Stimulated activated CD4-positive, alpha-beta T cell treated with anti-CD3 and anti-CD28 coated beads, Interleukin-15, amount 100 ng/mL, for 1 hour (primary cell): ENCODE measurements at places on chromosomes 11 and 22.

DNA sequence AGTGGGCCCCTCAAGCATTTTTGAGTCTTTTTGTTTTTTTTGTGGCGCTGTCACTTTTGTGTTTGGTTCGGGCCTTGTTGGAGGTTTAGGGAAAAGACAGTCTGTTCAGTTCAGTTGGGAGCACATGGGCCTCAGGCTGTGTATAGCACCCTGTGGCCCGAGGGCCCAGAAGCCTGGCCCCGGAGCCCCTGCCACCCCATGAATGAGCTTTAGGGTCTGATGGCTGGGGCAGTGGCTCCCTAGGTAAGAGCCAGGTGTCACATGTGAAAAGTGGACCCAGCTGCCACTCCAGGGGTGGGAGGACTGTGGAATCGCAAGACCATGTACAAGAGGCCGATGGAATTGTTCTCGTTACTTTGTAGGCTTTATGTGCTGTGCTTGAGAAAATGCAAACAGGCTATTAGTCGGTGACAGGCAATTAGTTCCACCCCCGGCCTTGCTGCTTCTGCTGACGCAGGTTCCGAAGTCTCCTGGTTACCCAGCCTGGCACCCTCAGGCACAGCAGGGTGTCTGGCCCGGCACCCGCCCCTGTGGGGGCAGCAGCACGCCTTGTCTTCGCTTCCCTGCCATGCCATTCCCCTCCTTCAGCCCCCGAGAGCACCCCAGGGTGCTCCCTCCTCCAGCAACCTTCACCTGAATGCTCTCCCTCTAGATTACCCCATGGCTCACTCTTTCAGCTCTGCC is 38.2 kb upstream of the PARVG start:
- DNase-seq, result no peak

DNA sequence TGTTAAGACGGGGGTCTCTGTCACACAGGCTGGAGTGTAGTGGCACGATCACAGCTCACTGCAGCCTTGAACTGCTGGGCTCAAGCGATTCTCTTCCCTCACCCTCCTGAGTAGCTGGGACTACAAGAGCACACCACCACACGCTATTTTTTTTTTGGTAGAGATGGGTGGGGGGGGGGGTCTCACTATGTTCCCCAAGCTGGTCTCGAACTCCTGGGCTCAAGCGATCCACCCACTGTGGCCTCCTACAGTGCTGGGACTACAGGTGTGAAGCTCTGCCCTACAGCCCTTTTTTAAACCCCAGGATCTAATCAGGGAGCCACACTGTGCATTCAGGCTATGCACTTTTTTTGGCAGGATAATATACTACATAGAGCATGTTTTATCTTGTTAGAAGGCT is 1.4 kb upstream of the DHCR7 start:
- DNase-seq, result no peak

DNA sequence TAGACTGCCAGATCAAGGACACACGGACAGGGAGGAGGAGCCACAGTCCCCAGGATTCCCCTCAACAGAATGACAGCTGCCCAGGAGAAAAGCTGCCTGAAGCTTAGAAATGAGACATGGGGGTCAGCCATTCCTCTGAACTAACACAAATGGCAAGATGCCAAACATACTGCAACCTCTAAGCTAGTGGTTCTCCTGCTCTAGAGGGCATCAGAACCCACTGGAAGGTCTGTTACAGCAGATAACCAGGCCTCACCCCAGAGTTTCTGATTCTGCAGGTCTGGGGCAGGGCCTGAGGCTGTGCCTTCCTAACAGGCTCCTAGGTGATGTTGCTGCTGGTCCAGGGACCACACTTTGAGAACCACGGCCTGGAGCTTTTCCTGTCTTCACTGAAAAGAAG is 28.6 kb upstream of the BID start:
- DNase-seq, result no peak

- DNase-seq, result no peak
Measured at GRCh38 chr11:111601636-111601978, 642 bp upstream of the SIK2 start.

- DNase-seq, result no peak
Measured at GRCh38 chr11:77086521-77087472, 15.8 kb upstream of the OMP start.

DNA sequence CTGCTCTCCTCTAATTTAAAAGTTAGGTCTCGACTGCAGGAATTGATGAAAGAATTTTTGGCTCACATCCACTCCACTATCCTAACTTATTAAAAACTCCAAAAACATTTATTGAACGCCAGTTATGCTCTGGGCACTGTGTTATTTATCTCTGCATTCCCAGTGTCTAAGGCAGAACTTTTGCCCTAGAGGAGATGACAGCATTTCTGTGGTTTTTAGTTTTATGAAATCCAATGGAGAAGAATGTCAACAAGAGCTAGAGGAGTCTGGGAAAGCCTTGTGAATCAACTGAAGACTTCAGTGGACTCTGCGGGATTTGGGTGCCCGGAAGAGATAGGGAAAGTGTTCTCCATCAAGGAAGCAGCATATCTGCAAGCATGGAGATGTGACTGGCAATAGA is 217.0 kb upstream of the PGR start:
- no peak for DNase-seq

DNA sequence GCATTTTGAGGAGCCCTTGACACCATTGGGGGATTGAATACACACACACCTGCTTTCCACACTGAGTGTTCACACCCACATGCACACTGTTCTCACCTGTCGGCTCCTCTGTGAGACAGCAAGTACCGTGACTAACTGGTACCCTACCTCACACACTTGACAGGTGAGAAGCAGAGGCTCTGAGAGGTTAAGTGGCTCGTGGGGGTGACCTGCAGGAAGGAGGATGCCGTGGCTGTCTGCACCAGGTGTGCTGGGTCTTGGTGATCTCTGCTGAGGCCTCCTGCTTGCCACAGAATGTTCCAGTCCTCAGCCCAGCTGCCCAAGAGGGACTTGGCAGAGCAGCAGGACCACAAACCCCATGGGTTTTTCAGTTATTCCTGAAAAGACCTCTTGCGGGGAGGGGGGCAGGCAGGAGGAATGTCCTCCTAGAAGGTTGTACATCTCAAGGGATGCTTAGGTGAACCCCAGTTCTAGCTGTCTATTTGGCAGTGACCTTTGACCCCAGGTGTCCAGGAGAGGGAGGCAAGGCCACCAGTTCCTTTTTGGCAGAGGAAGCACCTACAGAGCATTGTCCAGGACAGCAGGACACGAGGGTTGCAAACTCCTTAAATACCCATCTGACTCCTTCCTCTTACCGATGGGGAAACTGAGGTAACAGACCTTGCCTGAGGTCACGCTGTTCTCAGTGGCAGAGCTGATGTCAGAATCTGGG is 66.0 kb downstream of the SHISAL1 start:
- no peak for DNase-seq

GRCh38 chr22:19774628-19775027 is 14.1 kb downstream of the TBX1 start:
- no peak for DNase-seq

- no peak for DNase-seq
Measured at GRCh38 chr22:48802576-48802975, 1025.1 kb downstream of the BRD1 start.

GRCh38 chr22:28141614-28142013 is 222.6 kb upstream of the PITPNB start:
- no peak for DNase-seq

GRCh38 chr22:42560781-42561180 is 7.0 kb downstream of the SERHL2 start:
- DNase-seq, result no peak

DNA sequence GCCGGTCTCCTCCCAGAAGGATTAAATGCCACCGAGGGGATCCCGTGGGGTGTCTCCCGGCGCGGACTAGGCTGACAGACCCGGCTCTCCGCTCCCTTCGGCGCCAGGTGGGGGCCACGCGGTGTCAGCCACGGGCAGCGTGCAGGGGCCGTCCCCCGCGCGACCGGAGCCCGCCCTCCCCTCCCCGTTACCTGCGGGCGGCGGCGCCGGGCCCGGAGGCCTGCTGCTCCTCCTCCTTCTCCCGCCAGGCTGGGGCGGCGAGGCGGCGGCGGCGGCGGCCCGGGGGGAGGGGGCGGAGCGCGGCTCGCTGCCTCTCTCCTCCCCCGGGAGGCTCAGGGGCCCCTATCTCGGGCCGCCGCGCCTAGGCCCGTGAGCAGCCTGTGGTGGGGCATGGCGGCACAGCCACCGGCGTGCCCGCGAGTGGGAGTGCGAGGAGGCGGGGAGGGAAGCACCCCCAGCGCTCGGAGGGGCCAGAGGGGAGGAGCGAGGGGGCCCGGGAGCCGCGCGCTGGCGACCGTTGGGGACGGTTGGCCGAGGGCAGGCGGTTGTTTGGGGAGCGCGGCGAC is 450 bp downstream of the ZBTB44 start:
- DNase-seq, result peak; percentile 58

- DNase-seq, result no peak
Measured at GRCh38 chr11:104328512-104328907, 164.6 kb upstream of the PDGFD start.

DNA sequence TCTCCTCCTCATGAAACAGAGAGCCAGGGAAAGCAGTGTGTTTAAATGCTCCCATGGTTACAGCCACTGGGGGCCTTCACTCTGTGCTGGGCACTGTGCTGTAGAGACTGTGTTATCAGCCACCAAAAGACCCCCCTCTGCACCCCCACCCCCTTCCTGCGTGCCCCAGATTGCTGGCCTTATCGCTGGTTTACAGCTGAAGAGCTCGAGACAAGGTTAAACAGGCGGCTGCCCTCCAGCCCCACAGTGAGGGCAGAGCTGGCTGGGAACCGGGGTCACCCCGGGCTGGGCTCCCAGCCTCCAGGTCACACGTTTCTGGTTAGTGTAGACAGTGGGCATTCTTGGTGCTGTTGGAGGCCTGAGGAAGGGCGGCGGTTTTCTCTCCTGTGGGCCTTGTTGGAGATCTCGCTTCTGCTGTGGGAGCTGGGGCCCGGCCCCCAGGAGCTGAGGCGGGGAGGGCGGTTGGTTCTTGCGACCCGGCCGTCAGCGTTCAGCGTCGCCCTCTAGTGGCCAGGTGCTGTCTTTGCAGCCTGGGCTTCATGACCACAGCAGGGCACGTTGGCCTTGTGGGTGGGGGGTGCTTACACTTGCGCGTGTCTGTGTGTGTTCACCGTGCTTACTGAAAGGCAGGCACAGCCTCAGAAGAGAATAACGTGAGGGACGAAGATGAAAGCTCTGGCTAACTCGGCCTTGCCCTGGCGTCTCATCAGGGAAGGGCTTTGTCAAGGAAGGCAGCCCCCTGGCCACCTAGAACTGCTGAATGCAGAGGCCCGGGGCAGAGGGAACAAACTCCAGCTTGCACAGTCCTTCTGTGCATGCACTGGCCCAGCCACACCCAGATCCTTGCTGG is 40.8 kb downstream of the TBC1D22A start:
- DNase-seq, result peak; percentile 55

GRCh38 chr22:45434981-45435380 is 21.5 kb downstream of the RIBC2 start:
- DNase-seq, result no peak

DNA sequence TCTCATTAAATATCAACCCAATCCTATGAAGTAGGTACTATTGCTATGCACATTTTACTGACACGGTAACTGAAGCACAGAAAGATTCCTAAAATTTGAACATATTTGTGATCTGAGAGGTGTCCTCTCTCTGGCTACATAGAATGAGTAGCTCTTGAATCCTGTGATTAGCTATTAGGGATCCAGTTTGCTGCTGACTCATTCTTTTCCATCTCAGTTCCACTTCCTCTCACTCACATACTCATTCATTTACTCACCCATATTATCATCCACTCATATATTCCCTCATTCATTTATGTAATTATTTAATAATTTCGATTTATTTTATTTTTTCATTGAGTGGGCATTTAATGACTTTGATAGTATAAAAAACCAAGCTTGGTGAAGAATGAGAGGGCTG is 42.7 kb downstream of the OR5B17 start:
- no peak for DNase-seq

- no peak for DNase-seq
Measured at GRCh38 chr11:112334381-112334780, 73.7 kb upstream of the PLET1 start.

DNA sequence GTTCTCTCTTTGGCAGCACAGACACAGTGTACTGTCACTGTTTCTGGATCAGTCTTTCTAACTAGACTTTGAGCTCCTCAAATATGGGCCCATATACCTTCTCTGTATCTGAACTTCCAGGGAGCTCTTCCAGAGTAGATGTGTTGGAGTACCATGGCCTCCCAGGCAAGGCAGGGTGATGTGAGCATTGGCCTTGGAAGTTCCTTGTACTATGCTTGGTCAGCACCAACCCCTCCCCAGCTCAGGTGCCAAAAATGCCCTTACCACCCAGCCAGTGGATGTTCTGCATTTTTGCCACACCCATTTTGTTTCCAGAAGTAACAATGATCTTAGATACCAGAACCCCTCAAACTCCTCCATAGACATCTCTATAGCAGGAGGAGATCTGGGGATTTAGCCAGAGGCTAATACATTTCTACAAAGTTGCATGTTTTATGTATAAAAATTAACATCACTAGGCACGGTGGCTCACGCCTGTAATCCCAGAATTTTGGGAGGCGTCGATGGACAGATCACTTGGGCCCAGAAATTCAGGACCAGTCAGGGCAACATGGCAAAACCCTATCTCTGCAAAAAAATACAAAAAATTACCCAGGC is 132.7 kb downstream of the CCDC81 start:
- no peak for DNase-seq

GRCh38 chr11:76251576-76251975 is 45.3 kb upstream of the WNT11 start:
- no peak for DNase-seq

- no peak for DNase-seq
Measured at GRCh38 chr11:57386178-57386940, 4.1 kb downstream of the PRG2 start.

DNA sequence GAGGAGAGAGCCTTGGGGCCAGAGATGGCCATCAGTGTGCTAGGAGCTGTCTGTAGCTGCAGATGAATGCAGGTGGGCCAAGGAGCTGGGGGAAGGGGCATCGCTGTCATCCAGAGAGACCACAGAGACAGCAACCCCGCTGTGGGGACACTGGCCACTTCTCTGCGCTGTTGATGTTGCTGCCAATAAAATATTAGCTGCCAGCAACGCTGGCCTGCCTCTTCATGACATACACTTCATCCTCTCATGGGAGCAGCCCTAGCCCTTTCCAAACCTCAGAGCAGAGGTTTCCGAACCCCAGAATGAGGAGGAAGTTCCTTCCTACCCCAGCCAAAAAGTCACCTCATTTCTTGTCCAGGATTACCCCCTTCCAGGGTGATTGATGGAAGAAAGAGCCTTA is 106.2 kb downstream of the PARVA start:
- DNase-seq, result no peak

DNA sequence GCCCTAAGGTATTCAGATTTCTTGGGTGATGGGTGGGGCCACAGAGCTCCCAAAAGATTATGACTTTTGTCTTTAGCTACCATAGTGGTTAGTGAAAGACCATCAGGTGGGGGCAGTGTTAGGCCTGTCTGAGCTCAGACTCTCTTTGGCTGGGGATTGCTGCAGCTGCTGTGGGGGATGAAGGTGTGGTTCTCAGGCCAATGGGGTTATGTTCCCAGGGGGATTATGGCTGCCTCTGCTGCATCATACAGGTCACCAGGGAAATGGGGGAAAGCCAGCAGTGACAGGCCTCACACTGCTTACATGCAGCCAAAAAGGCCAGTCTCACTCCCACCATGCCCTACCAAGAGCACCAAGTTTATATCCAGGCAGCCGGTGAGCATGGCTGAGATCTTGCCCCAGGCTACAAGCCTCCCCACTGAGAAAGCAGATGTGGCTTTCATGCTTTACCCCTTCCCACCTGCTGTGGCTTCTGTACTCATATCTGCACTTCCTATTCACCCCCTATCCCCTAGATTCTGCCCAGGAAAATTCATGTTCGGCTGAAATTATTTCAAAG is 24.8 kb downstream of the CNTF start:
- no peak for DNase-seq

- DNase-seq, result no peak
Measured at GRCh38 chr11:113199866-113200265, 114.5 kb upstream of the TTC12 start.

GRCh38 chr22:42134100-42135020 is 3.8 kb upstream of the CYP2D6 start:
- DNase-seq, result no peak
